GM23248 (cell line): ENCODE measurements at places on chromosomes 3 and 15. TPM values are rescaled to one million over a fixed set of nuclear protein-coding genes. Genes with fewer than 3 reads are reported as not detected.

The CCNB2 gene
- polyA plus RNA-seq = 33.9 and 34.1 TPM in 2 replicates

DNA sequence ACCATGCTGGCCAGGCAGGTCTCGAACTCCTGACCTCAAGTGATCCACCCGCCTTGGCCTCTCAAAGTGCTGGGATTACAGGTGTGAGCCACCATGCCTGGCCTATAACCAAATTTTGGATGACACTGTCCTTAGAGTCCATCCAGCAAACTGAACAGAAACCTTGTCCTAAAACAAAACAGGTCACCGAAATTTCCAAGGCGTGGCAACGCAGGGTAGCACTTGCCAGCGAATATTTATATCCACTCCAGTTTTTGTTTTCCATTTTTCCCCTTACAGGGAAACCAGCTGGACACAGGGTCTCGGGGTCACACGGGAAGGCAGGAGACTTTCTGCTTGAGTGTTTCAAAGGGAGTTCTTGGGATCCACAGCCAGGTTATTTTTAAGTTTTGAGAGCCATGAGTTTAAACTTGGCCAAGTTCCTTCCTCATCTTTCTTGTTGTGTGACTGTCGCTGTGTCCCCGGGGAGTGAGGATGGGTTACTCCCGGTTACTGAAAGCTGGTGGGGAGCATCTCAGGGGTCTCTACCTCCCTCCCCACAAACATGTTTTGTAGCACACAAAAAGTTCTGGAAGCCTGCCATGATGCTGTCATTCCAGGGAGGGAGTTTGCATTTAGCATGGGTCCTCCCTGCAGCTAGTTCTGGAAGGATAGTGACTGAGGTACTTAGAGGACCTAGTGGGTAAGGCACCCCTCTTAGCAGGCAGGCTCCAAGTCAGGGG is 12.6 kb downstream of the LIMD1 start:
- DNase-seq = peak; percentile 54

The CDHR4 gene
- polyA plus RNA-seq = not detected in 2 replicates

- DNase-seq = no peak
Measured at GRCh38 chr3:53865732-53866499, 16.0 kb downstream of the ACTR8 start.

DNA sequence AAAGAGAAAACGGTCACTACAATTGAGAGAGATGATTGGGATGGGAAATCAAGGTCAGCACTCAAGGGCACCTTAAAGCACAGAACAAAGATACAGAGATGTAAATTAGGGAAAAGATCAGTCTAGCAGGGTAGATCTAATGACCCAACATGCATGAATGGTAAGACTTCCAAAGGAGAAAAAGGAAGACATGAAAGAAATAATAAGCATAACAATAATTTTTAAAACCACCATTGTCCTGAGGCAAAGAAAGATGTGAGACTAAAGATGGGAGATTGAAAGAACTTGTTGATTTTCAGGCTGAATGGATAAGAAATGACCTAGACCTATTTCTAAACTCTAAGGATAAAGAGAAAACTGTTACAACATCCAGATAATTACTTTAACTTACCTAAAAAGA is 34.8 kb upstream of the AMOTL2 start:
- no peak for DNase-seq

DNA sequence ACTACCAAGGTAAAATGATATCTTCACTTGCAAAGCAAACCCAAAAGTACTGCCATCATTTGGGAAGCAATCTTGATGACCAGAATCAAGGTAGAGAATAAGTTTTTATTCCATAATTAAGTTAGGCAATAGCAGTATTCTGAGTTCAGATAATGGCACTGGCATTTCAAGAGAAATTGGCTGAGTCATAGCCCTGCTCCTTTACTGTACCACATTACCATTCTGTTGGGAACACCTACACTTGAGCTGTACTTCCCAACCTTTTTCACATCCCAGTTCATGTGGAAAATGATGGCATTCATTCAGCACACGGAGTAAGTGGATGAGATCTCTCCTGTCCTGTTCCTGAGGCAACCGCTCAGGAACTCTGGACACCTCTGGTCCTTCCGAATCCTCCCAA is 311.6 kb upstream of the TPRG1 start:
- DNase-seq = peak; percentile 63

DNA sequence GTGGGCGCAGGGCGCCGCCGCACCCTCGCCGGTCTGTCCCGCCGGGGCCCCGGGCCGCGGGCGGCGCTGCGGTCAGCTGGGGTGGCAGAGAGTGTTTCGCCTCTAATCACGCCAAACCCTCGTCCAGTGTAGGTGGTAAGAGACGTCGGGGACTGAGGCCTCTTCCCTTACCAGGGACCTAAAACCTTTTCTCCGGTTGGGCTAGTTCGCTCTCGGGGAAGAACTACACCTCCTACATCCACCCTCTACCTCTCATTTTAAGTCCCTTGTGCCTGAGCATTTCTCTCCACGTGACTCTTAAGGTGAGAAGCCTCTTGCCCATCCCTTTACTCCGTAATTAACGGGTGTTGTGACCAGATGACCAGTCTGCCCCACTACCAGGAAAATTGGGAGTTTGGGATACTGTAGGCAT is 520 bp downstream of the TMEM42 start:
- no peak for DNase-seq

GRCh38 chr3:159953325-159954085 is 35.1 kb upstream of the IL12A start:
- DNase-seq = no peak

GRCh38 chr3:127005864-127006500 is 23.1 kb downstream of the PLXNA1 start:
- DNase-seq = peak; percentile 62

The ST3GAL6 gene
- polyA plus RNA-seq = 0.56 and 1.9 TPM in 2 replicates

GRCh38 chr3:187139126-187139894 is at the start of gene RPL39L:
Gene RPL39L, minus strand, starts transcription at chr3:187139496. Its CDS starts 18,196 bp downstream, at chr3:187121300.
- DNase-seq = peak; percentile 91

The NEK10 gene
- polyA plus RNA-seq = 1.7 and 3.2 TPM in 2 replicates

The SH2D7 gene
- polyA plus RNA-seq = not detected in 2 replicates

DNA sequence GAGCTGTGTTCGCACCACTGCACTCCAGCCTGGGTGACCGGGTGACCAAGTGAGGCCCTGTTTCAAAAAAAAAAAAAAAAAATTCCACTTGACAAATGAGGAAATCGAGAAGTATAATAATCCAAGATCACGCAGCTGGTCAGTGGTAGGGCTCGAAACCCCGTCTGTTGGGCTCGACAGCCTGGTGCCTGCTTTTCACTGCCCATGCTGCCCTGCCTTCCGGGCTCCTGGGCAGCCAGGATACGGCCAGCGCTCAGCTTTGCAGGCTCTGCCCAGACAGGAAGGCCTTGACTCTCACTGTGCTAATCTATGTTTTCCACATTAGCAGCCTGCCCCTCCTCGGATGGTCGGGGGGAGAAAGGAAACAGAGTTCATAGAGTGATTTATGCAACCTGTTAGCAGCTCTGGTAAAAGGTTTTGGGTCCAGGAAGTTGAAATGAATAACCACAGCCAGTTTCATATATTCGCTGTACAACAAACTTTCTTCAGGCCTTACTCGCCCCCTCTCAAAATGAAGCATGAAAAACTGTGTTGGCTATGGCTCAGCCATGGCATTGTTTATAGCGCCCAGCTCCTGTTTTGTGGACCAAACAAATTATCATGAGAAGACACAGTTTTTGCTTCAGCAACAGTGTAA is 108.8 kb downstream of the XXYLT1 start:
- no peak for DNase-seq

- no peak for DNase-seq
Measured at GRCh38 chr15:58095415-58095814, 29.9 kb upstream of the ALDH1A2 start.

- DNase-seq = no peak
Measured at GRCh38 chr15:53589520-53590057, 169.9 kb downstream of the WDR72 start.

The KIF15 gene
- 2.9 and 3.3 TPM in 2 replicates for polyA plus RNA-seq

GRCh38 chr3:30964612-30965011 is 70.2 kb upstream of the GADL1 start:
- no peak for DNase-seq

DNA sequence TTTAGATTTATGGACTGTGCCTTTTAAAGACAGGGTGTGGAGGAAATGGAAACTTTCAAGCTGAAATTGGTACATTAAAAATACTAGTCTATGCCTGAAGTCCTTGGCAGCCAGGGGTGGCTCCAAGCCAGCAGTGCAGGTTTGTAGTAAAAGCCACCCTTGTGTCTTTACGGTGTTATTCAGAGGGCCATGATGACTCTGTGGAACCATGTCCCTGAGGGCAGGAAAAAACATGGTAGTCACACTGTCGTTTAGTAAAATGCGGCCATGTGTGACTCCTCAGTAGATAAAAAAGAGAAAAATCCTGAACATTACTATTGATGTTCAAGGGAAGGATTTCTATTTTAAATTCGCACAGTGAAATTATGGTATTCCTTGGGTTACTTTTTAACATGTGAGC is 2.7 kb downstream of the FAN1 start:
- DNase-seq = no peak

DNA sequence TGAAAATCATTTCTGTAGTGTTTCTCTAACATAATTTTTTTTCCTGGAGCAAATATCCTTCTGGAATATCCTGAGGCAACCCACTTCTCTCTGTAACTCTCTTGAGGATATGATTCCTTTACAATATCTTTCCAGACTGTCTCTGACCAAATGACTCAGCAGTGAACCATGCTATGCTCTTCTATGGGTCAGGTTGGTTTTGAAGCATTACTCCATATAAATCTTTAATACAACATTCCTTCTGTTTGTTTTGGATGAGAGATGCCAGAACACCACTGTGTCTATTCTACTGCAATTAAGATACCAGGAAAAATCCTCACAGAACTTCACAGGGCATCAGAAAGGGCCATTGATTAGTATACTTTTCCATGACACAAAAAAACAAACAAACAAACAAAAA is 626.4 kb upstream of the ZNF385D start:
- peak; percentile 73 for DNase-seq

The SLC28A2 gene
- polyA plus RNA-seq = not detected in 2 replicates

DNA sequence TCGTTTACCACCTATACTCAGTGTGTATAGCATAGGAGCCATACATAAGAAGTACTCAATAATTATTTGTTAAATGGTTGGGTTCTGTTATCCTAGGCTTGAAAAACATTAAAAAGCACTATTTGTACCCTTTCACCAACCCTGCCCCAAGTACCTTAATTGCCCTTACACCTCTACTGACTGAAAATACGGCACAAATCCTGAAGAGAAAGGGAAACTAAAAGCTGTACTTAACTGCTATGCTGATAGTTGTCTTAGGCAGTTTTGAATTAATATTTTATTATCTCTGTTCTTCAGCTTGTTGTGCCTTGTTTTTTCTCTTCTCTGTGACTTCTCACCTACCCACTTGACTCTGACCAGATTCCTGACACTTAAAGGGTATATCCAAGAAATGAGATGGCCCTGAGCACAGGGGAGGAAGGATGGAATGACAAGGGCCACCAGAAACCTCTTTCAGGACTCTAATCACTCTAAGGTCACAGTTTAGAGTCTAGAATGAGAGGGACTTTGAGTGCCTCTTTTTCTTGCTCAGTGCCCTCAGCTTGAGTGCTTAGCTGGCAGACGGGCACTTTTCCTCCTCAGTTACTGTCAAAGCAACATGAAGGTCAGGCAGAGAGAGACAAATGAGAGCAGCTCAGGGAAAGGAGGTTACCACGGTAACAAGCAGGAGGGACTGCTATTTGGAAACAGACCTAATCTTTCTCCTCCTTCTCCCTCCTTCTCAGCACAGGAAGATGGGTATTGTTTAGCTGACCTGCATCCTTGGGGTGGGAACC is 136.5 kb downstream of the ZNF609 start:
- peak; percentile 38 for DNase-seq

DNA sequence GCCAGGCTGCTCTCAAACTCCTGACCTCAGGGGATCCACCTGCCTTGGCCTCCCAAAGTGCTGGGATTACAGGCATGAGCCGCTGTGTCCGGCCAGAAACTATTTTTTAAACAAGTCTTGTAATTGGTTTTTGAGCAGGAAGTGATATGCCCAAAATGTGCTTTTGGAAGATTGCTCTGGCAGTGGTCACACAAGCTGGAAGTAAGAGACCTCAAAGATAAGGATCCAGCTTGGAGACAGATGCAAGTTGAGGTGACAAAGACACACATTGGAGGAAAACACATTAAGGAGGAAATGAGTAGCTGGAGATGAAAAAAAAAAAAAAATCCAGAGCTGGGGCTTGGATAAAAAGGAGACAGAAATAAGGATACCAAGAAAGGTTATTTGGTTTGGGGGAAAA is 6.3 kb downstream of the TM4SF18 start:
- DNase-seq = no peak

The FEZF2 gene
- polyA plus RNA-seq = not detected in 2 replicates

GRCh38 chr15:30921781-30922479 is 18.2 kb downstream of the FAN1 start:
- DNase-seq = no peak

DNA sequence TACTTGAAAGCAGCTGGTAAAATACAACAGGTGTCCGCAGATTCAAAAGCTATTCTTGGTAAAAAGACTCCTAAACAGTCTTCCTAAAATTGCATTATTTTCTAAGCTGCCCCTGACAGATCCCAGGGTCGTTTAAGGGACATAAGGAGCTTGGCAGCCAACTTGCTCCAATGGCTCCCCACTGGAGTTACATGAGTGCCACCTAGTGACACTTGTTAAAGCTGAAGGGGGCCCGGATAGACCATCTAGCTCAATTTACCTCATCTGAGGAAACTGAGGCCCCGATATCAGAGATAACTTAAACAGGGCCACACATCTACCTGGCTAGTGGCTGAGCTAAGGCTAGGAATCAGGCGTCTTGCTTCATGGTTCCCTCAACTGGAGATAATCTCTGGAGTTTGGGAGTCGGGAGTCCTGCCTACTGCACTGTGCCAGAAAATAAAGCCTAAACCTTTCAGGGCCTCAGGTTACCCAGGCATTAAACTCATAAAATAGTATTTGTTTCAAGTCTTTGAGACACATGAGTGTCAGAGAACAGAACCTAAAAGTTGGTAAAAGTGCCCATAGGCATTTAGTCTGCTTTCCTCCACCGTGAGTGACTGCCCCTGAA is 6.5 kb upstream of the TBC1D23 start:
- DNase-seq = peak; percentile 77

DNA sequence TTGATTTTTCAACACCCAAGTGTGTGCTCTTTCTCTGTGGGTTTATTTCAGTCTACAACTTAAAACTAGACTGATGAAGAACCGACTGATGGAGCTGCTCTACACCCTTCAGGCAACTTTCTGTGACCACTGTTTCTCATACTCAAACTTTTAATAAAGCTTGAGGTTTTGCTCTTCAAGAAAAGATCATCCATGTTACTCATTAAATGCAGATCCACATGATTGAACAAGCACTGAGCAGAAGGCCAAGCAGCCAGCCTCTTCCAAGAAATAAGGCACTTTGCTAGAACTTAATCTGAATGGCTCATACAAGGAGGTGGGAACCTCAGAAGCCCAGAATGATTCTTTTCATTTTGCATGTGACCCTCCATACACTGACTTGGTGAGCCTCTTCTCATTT is 8.7 kb downstream of the SLC27A2 start:
- no peak for DNase-seq

DNA sequence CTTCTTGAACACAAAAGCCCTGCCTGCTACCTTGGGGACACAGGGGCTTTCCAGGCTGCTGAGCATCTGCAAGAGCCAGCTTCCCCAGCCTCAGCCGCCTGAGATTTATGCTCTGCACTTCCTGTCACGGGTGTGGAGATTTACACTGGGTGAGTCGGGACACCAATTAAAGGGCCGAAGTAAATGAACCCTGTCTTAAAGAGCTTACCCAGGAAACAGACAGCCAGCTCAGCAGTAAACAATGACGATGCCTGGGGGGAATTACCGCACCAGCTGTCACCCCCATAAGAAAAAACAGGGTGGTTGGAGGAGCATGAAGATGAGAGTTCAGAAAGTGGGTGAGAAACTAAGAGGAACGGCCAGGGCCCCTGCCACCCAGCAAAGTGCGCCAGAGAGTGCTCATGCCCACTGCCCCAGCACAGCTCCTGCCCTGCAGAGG is 37.5 kb upstream of the IQSEC1 start:
- DNase-seq = no peak
